NAMALWA (cell line): ENCODE measurements at places on chromosomes 11 and 22.

DNA sequence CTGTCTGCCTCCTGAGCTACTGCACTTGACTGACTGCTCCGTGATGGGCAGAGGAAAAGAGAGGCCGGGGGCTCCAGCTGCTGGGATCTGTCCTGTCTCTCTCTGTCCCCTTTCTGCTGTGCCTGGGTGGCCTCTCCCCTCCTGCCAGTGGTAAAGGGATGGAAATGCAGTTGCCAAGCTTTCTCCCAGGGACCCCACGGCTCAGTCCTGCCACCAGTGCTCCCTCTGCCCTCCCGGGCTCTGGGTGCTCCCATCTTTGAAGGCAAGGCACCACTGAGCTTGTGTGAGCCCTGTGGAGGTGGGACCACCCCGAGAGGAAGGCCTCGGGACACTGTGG is 32.0 kb downstream of the NADSYN1 start:
- no peak for DNase-seq

- DNase-seq: no peak
Observed at GRCh38 chr11:102414559-102414958, 38.0 kb downstream of the TMEM123 start.

DNA sequence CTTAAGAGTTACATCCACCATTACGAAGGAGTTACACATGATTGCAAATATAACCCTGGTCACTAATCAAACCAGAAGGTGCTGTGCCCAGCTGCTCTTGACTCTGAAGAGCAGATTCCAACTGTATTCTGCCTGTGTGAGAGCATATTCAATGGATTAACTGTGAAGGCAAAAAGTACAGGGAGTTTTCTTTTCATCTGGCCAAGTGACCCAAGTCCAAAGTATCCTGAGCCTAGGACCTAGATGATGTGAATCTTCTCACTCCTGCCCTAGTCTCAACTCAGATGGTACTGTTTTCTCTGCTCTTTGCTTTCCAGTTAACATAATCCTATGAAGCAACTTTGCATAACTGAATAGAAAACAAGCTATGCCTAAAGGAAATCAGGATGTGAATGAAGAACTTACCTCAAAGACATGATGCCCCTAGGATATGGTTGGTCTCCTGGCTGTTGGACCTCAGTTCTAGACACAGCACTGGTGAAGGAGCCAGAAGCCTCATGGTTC is 105.9 kb downstream of the C11orf58 start:
- no peak for DNase-seq

GRCh38 chr22:40153705-40154104 is 24.0 kb upstream of the TNRC6B start:
- DNase-seq: no peak

- no peak for DNase-seq
Observed at GRCh38 chr11:40302669-40303068, 1156.8 kb downstream of the LRRC4C start.

- DNase-seq: no peak
Observed at GRCh38 chr11:44824300-44824704, 97.5 kb downstream of the TSPAN18 start.

DNA sequence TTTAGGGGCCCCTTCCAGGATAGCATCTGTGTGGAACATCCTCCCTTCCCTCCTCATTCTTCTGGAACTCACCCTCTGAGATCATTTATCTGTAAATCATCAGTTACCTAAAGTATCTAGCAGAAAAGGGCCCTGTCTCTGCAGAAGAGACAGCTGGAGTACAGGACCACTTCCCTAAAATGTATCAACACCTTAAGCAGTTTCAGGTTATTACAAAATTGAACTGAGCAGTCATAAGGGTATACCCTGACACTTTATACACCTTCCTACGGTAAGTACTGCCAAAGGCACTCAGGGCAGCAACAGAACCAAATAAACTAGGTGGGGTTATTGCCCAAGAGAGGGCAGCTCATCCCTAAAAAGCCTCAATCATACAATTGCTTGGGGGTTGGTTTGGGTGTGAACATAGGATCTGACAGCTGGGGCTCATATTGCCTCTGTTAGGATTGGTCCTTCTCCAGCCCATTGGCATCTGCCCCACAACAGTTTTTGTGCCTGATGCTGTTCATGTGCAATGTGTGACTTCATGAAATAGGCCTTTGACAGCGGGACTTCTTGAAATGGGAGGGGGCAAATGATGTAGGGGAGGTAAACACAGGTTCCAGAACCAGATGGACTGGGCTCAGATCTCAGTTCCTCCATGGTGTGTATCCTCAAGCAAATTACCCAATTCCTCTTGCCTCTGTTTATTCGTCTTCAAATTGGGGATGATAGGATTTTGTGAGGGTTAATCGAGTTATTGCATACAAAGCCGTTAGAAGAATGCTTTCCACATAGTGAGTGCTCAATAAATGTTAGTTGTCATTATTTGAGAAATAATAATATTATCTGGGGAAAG is 2.9 kb downstream of the POU2AF3 start:
- no peak for DNase-seq

DNA sequence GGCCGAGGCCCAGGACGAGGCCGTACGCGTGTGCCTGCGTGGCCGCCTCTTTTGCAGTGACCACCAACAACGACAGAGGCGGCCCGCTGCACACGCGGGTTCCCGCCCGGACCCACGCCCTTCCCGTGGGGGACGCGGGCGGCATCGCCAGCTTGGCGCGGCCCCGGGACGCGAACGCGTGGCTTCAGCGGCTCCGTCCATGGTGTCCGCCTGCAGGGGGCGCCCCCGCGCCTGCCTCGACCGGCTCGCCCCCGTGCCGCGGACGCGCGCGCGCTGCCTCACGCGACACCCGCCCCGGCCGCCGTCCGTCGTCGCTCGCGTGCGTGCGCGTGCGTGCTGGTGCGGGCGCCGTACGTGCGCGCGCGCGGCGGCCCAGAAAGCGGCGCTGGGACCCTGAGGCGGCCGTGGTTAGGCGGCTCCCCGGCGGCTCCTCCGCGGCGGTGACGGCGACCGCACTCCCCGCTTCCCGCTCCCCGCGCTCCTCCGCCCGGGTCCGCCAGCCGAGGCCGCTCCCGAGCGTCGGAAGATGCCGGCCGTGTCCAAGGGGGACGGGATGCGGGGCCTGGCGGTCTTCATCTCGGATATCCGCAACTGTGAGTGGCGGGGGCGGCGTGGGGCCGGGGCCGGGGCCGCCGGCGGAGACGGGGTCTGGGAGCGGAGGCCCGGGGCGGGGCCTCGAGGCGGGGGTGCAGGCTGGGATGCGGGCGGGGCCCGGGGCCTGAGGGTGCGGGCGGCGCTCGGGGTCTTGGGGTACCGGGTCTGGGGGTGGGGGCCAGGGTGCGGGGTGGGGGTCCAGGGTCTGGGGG is at the start of gene AP2A2:
AP2A2 (plus strand) TSS at position 375 of the 806 bp plus-strand sequence; CDS start at position 527, 152 bp downstream.
- DNase-seq: peak; percentile 89

DNA sequence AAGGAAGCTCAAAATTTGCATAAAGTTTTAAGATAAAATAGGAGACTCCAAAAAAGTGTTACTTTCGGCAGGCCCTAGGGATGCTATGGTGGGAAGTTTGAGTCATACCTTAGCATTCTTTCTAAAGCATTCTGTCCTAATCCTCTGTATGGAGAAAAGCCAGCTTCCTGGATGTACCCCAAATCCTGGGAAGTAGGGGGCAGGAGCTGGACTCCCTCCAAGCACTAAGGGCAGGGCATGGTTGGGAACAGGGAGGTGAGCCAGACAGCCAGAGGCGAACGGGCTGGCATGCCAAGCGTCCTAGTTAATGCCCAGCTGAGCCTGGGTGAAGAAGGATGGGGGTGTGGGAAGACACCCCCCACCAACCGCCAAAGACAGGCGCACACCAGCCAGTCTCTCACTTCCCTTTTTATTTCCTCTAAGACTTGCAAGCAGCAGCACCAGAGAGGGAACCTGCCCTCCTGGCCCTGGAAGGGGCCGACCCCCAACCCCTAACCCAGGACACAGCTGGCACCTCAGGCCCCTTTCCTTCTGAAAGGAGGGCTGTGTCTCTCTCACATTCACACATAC is 23.9 kb downstream of the RTN4RL2 start:
- DNase-seq: peak; percentile 68

- no peak for DNase-seq
Observed at GRCh38 chr11:100560606-100561005, 126.5 kb upstream of the ARHGAP42 start.

GRCh38 chr22:39719559-39720450 is 149.3 kb downstream of the CACNA1I start:
- DNase-seq: no peak

GRCh38 chr11:8692417-8692816 is 9.8 kb downstream of the RPL27A start:
- no peak for DNase-seq

- no peak for DNase-seq
Observed at GRCh38 chr11:22479208-22479607, 141.0 kb downstream of the SLC17A6 start.

GRCh38 chr22:37290737-37291136 is 8.4 kb downstream of the CYTH4 start:
- DNase-seq: no peak

DNA sequence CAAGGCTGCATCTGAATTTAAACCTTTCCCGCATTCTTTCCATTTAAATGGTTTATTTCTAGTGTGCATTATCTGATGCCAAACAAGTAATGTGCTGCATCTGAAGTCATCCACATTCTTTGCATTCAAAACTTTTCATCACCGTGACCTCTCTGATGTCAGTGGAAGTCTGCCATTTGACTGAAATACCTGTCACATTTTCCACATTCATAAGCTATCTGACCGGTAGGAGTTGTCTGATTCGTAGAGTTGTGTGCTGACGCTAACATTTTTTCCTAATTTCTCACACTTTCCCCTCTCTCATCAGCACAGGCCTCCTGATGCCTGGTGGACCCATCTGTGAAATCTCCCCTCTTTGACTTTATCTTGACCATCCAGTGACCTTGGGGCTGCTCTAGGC is 79.9 kb upstream of the BARX2 start:
- DNase-seq: no peak

DNA sequence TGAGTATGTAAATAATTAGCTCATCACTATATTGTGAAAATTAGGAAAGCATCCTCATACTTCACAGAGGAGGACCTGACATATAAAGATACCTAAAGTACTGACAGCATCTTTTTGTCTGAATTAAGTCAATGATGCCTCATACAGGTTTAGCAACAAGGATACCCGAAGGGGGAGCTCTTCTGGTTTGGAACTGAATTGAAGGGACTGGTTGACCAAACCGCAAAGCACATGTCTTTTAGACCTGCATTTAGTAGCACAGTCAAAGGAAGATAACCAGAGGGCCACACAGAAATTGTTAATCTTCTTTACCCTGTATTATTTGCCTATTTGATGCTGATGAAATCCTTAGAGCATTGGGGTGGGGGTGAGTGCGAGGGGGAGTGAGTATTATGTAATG is 12.9 kb upstream of the WT1 start:
- peak; percentile 54 for DNase-seq

DNA sequence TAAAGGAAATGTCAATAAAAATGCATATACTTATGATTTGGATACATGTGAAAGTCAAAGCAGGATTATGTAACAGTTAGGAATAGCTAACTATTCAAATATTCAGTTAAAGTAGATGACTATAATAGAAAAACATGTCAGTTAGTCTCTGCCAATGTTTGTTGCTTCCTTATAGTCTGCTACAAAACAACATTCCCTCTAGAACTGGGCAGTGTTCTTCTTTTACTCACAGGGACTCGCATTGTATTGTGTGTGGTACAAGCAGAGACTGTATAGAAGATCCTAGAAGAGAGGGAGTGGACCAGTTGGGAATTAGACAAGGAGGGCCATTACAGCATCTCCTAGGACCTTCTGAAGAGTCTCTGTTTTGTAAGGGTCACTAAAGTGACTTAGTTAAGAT is 10.6 kb downstream of the ACAT1 start:
- no peak for DNase-seq

DNA sequence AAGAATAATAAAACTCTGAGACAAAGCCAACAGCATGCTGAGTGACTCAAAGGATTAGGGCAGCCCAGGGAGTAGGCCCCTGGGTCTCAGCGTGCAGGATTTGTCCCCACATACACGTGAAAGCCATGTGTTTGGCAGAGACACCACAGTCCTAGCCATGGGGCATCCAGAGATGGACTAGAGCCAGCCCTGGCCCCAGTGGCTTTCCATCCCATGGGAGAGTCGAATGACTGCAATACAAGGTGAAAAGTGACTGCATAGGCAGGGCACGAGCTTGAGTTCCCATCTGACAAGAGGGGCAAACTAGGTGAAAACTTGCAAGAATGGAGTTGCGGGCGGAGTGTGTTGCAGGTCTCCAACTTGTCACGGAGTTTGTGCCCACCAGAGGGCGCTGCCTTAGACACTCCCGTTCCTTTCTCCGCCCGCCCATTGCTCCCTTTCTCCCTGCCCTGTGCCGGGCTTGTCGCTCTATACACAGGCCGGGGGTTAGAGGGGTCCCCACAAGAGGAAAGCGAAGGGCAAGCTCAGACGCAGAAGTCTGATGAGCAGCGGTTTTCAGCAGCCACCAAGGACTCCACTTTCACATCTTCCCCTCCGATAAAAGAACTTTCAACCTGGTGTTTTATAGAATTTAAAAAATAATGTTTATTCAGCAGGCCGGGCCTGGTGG is 24.2 kb downstream of the TSKU start:
- DNase-seq: peak; percentile 81

GRCh38 chr11:96054870-96055705 is 131.2 kb upstream of the MTMR2 start:
- peak; percentile 49 for DNase-seq

- DNase-seq: no peak
Observed at GRCh38 chr11:112611771-112612170, 349.4 kb upstream of the NCAM1 start.

GRCh38 chr11:2399488-2400068 is 972 bp upstream of the TSSC4 start:
- no peak for DNase-seq
